ENCODE measurements at places on chromosomes 3 and 15.

GRCh38 chr15:52651868-52652267 is 27.3 kb downstream of the ATOSA start:
- peak; percentile 83 for DNase-seq

DNA sequence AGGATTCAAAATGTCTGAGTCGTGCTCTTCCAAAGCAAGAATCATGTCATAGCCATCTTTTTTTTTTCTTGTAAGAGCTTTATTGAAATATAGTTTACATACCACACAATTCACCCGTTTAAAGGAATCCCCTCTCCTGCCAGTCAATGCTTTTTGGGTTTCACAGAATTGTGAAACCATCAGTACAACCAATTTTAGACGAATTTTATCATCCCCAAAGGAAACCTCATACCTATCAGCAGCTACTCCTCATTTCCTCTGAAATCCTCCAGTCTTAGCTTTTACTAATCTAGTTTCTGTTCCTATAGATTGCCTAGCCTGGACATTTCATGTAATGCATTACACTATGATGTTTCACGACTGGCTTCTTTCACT is 39.6 kb downstream of the ADIPOQ start:
- peak; percentile 63 for DNase-seq

DNA sequence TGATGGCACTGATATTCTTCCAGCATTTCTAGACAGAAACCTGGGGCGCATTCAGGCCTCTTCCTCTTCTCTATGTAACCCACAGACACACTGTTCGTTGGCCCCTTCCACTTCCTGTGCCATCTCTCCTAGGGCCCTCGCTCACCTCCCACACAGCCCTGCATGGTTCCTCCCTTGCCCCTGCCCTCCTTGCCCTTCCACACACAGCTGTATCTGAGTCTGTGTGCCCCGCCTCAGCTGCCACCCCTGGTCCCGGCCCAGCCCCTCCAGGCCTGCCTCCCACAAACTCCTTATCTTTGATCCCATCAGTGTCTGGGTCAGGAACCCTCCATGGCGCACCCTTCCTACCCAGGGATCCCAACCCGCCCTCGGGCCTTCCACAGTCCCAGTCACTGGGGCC is 37.9 kb downstream of the RAB6B start:
- DNase-seq, result no peak

GRCh38 chr3:187041362-187042307 is 97.7 kb downstream of the RPL39L start:
- DNase-seq, result peak; percentile 66
